Activated naive CD8-positive, alpha-beta T cell treated with anti-CD3 and anti-CD28 coated beads, Interleukin-2, amount 10 ng/mL, durations not matched to agents 7 days and 5 days (primary cell): ENCODE measurements at places on chromosomes 5 and 9. TPM values are rescaled to one million over a fixed set of nuclear protein-coding genes. Genes with fewer than 3 reads are reported as not detected.

The FOXD4L6 gene
- not detected for total RNA-seq

GRCh38 chr5:180428598-180428997 is 65.6 kb upstream of the CNOT6 start:
- no peak for DNase-seq
- peaks cover 10% of the 10 kb centered on the region for H3K4me1 ChIP-seq
- H3K27me3 ChIP-seq: no peaks in the 10 kb centered on the region
- H3K36me3 ChIP-seq: no peaks in the 10 kb centered on the region
- no peak overlapping the region for H3K27ac ChIP-seq

DNA sequence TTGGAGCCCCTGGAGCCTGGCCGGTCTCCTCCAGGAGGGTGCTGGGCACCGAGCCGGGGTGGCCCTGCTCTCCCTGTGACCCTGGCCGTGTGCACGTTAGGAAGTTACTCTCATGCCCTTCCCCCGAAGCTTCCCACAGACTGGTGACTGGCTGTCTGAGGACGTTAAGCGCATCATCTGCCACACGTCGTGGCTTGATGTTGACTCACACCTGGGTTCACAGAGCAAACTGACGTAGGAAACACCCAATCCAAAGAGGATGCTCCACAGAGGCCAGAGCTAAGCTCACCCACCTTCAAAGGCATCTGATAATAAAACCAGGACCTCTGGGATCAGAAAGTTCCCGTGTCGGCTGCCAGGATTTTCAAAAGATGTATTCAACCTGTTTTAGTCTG is 152.9 kb upstream of the PHYKPL start:
- H3K27me3 ChIP-seq: no peaks in the 10 kb centered on the region
- no peaks in the 10 kb centered on the region for H3K4me1 ChIP-seq
- DNase-seq: no peak
- H3K36me3 ChIP-seq: no peaks in the 10 kb centered on the region

The OR1L4 gene
- not detected for total RNA-seq

The MACIR gene
- 5.6 TPM for total RNA-seq

DNA sequence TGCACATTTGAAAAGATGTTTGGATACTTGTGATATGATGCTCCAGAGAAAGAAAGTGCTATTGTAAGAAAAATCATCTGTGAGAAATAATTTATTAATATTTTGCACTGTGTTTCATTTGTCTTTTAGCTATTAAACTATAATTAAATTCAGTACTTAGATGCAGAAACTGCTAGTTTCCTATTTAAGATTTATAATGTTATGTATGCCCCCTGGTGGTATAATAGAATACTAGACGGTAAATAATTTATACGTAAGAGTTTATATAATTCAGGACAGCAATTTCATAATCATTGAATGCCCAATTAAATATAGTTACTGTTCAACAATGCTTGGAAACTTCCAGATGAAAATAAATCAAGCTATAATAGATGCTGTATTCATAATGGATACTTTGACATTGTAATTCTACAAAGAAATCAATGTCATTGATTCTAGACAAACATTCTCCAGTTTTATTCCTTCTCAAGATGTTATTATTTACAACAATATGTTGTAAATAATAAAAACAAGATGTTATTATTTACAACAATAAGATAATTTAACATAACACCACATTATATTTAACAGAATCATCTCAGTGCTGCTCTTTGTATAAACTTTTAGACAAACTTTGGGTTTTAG is 101.0 kb downstream of the TMEM232 start:
- DNase-seq: no peak
- H3K36me3 ChIP-seq: no peaks in the 10 kb centered on the region
- no peak overlapping the region for H3K4me3 ChIP-seq
- H3K27me3 ChIP-seq: peaks cover 2% of the 10 kb centered on the region
- H3K4me1 ChIP-seq: no peaks in the 10 kb centered on the region

GRCh38 chr5:96347502-96348292 is 85.4 kb downstream of the PCSK1 start:
- no peaks in the 10 kb centered on the region for H3K36me3 ChIP-seq
- DNase-seq: no peak
- H3K27me3 ChIP-seq: peaks cover 21% of the 10 kb centered on the region
- no peak overlapping the region for H3K27ac ChIP-seq
